CD8-positive, alpha-beta memory T cell (primary cell): ENCODE measurements at places on chromosomes 5 and 9.

DNA sequence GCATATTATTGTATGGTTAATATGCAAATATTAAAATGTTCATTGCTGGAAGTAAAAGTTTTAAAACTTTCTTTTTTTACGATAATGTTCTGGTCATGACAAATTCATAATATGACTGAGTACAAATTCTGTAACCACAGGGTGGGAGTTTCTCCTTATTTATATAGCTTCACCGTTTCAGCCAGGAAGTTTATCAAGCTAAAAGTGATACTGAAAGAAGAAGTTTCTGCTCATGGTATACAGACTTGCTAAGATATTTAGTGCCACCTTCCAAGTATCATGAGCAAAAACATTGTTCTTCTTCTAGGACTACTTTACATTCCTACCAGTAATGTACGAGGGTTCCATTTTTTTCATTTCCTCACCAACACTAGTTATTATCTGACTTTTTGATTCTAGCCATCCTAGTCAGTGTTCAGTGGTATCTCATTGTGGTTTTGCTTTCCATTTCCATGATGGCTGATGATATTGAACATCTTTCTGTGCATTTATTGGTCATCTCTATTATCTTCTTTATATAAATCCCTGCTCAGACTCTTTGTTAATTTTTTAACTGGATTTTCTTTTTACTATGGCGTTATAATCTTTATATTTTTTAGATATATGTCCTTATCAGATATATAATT is 94.2 kb upstream of the PRRC1 start:
- DNase-seq = no peak

GRCh38 chr5:119537704-119538103 is 85.4 kb downstream of the HSD17B4 start:
- DNase-seq = no peak

- DNase-seq = no peak
Observed at GRCh38 chr5:92460505-92460904, 1077.4 kb upstream of the ARRDC3 start.

- DNase-seq = no peak
Observed at GRCh38 chr5:2867373-2867933, 116.0 kb upstream of the IRX2 start.

DNA sequence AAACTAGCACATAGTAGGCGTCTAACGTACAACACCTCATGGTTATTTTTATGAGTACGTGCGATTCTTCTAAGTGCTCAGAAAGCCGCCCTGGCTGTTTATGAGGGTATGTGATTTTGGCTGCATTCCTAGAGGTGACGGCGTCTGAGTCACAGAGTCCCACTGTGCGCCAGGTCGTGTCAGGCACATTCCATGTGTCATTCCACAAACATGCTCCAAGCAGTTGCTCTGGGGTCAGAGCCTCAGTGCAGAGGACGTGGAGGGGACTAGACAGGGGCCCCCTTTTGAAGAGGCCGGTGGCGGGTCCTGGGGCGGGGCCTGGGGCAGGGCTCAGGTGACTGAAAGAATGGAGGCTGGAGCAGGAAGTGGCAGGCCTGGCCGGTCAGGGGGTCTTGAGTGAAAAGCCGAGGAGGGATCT is 51.9 kb downstream of the NEK6 start:
- DNase-seq = no peak

DNA sequence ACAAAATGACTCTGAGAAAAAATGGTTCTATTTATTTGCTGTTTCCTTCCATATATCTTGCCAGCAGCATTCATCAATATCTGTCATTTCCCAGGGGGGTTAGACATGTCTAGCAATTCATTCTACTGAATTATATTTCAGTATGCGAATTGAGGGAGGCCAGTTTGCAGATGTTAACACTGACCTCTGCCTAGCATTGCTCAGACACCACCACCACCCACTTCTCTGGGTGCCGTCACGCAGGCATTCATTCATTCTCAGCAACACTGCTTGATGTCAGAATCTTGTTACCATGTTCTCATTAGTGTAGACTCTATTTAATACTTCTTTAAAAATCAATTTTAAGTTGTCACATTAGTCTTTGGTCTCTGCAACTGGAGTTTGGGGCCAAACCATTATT is 181.7 kb downstream of the MAST4 start:
- DNase-seq = no peak

DNA sequence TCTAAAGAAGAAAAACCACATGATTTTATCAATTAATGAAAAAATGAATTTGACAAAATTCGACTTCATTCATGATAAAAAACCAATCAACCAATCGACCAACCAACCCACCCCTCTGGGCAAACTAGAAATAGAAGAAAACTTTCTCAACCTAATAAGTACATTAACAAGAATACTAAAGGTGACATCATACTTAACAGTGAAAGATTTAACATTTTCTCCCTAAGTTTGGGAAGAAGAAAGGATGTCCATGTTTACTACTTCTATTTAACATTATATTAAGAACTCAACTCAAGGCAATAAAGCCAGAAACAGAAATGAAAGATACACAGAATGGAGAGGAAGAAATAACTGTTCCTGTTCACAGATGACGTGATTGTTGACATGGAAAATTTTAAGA is 476.1 kb upstream of the MEF2C start:
- no peak for DNase-seq

GRCh38 chr9:114156657-114157421 is 1.5 kb downstream of the COL27A1 start:
- DNase-seq = no peak

GRCh38 chr5:148965511-148966265 is 97.2 kb downstream of the SH3TC2 start:
- DNase-seq = no peak

DNA sequence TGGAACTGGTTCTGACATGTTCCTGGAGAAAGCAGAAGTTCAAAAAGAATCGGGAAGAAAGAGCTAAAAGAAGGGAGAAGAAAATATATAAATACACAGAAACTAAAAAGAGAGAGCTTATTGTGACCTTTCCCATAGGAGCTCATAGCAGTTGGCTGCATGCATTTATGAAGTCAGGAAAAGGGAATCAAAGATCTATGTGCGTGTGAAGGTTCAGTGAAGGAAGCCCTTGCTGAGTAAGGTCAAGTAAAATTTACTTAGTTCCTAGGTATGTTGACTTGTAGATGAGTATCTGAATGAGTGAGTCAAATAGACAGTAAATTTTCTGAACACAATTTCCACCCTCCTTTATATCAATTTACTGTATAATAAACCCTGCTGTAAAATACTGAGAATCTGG is 632.5 kb downstream of the SLCO4C1 start:
- no peak for DNase-seq

GRCh38 chr9:129410226-129410625 is 210.7 kb downstream of the C9orf50 start:
- no peak for DNase-seq
